ENCODE measurements at places on chromosomes 1 and 21. TPM values are rescaled to one million over a fixed set of nuclear protein-coding genes. Genes with fewer than 3 reads are reported as not detected.
A peak's percentile ranks its signal among the peaks of the same experiment; 100 is the strongest.

DNA sequence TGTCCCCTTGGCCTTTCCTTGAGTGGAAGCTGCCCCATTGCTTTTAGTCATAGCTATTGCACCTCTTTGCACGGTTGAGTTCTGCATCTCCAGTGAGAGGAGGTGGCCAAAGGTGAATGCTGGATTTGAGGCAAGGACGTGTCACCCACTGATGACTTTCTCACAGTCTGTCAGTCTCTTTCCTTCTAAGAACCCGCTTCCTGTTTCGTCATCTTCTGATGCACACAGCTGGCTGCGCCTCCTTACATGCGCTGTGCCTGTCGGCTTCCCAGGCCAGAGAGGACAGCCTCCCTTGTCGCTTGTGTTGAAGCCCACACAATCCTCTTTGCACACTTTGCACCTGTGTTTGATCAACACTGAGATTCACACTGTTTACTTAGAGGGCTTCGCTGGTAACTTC lies 41.8 kb upstream of the PWP2 start:
- DNase-seq = no peak

GRCh38 chr1:75677443-75677842 lies 47.1 kb upstream of the ACADM start:
- DNase-seq = no peak

Gene DMAP1
- total RNA-seq = 25.6 TPM

DNA sequence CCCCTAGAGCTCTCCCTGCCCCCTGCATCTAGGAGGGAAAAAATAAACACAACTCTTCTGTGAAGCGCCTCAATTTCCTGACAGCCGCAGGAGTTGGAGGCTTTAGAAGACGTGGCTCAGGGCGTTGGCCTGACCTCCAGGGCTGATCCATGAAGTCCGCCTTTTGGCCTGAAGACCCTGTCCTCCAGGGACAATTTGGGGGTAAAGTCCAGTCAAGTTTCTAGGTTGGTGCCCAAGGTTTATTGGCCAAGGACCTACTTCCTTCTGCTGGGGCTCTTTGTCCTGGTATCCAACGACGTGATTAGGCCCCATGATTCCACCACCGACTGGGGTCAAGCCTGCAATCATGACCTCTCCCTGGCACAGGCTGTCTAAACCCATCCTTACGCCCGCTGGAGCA lies 54.9 kb downstream of the PTPRF start:
- no peak for DNase-seq

Gene SLC6A17
- total RNA-seq = 0.15 TPM

GRCh38 chr1:229186373-229187056 lies 84.4 kb upstream of the RAB4A start:
- no peak for DNase-seq

Gene PROK1
- not detected for total RNA-seq

Gene DIO1
- not detected for total RNA-seq

DNA sequence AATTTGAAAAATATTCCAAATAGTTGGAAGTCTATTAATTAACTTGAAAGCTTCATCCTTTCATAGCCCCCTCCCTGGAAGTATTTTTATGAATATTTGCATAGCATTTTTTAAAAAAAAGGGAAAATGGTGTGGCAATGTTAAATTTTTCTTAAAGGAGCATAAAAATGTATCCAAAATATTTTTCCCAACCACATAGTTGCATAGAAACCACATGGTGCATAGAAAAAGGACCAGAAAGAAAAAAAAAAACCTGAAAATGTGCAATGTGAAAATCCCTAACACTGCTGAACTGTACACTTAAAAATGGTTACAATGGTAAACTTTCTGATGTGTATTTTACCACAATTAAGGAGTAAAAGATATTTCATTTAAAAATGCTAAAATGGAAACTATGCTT lies 8.0 kb downstream of the C1orf167 start:
- no peak for DNase-seq

- no peak for DNase-seq
Observed at GRCh38 chr1:36944883-36945282, 89.4 kb downstream of the GRIK3 start.

GRCh38 chr1:201578008-201578888 lies 39.3 kb downstream of the NAV1 start:
- no peak for DNase-seq

- DNase-seq = peak; percentile 42
Observed at GRCh38 chr1:22685591-22686059, 25.0 kb upstream of the EPHB2 start.

DNA sequence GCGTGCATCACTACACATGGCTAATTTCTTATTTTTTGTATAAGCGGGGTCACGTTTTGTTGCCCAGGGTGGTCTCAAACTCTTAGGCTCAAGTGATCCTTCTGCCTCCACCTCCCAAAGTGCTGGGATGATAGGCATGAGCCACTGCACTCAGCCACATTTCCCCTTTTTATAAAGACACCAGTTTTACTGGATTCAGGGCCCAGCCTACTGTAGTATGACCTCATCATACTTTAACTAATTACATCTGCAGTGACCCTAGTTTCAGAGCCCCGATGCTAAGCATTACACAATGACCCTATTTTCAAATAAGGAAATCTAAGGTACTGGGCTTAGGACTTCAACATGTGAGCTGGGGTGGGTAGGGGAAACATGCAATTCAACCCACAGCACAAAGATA lies 31.8 kb upstream of the ENAH start:
- DNase-seq = no peak

Gene LMOD1
- 38.9 TPM for total RNA-seq

Gene DMRTA2
- not detected for total RNA-seq

Gene REN
- 9.4 TPM for total RNA-seq

DNA sequence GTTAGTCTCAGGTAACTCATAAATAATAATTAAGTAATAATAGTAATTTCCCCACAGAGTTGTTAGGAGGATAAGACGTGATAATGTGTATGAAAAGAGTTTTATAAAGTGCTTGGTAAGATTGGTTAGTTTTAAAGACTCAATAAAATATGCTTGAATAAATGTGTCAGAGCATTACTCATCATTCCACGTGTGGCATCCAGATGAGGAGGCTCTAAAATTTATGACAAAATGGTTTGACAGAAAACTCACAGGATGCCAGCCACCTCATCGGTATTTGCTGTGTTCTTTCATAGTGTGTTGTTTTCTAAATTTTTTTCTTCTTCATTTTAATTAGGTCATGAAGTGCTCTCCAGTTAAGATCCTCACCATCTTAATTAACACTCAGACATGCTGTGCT lies 19.1 kb upstream of the SPAG17 start:
- DNase-seq = no peak

DNA sequence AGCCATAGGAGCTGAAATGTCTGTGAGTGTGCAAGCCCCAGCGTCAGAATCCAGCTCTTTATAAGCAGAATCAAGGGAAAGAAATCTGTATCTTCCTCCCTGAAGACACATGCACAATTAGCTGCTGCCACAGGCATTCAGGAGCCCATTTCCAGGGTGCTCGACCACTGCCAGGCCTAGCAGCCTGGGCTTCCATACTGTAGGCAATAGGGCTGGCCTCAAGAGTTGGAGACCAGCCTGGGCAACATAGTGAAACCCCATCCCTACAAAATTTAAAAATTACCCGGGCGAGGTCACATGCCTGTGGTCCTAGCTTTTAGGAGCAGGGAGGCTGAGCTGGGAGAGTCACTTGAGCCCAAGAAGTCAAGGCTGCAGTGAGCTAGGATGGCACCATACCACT lies 41.0 kb downstream of the NEK2 start:
- no peak for DNase-seq

- peak; percentile 78 for DNase-seq
Observed at GRCh38 chr1:22137004-22137720, 5.7 kb downstream of the WNT4 start.

Gene FAM72D
- total RNA-seq = 1.9 TPM

GRCh38 chr1:94240822-94241221 lies 3.4 kb upstream of the ARHGAP29 start:
- no peak for DNase-seq

Data from uterus (tissue), 4 donors.